ENCODE measurements at places on chromosomes 7 and 10. TPM values are rescaled to one million over a fixed set of nuclear protein-coding genes. Genes with fewer than 3 reads are reported as not detected.

The SPAM1 gene
- total RNA-seq, result 9.4 TPM

The LRMDA gene
- total RNA-seq, result 7.6 TPM

The LLCFC1 gene
- 14.1 TPM for total RNA-seq

The VGF gene
- total RNA-seq, result 1.2 TPM

The SSC4D gene
- total RNA-seq, result 2.3 TPM

The ATRNL1 gene
- total RNA-seq, result 45.7 TPM

The SPDYE1 gene
- 7.3 TPM for total RNA-seq
